ENCODE measurements at places on chromosomes 6 and 20.

- peak; percentile 97 for DNase-seq
Measured at GRCh38 chr6:110179406-110180227, at the start of gene WASF1. Gene WASF1, minus strand, starts transcription at chr6:110179670. Its CDS starts 52,069 bp downstream, at chr6:110127601.

DNA sequence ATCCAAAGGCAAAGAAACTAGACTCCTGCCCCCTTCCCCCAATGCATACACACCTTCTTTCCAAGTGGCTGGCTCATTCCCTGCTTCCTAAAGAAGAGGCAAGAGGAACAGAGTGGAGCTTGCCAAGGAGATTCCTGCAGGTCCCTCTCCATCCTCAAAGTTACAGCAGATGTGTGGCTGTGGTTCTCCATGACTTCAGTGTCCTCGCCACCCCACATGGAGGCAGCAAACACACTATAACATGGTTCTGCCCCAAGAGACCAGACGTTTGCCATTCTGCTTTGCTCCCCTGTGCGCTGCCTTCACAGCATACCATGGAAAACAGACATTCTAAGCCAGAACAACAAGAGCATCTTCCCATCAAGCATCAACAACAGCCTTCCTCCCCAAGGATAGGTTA lies 84.4 kb downstream of the BACH2 start:
- peak; percentile 35 for DNase-seq

- DNase-seq = no peak
Measured at GRCh38 chr6:157860505-157860991, 37.5 kb downstream of the SNX9 start.

DNA sequence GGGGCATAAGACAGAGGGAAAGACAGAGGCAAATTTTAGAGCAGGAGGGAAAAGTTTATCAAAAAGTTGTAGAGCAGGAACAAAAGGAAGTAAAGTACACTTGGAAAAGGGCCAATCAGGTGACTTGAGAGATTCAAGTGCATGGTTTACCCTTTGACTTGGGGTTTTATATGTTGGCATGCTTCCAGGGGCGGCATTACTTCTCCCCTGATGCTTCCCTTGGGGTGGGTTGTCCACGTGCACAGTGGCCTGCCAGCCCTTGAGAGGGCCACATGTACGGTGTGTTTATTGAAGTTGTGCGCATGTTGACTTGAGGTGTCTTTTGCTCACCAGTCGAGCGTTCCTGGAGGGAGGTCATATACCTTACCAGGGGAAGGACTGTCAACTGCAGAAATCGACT lies 259.5 kb upstream of the JARID2 start:
- no peak for DNase-seq

DNA sequence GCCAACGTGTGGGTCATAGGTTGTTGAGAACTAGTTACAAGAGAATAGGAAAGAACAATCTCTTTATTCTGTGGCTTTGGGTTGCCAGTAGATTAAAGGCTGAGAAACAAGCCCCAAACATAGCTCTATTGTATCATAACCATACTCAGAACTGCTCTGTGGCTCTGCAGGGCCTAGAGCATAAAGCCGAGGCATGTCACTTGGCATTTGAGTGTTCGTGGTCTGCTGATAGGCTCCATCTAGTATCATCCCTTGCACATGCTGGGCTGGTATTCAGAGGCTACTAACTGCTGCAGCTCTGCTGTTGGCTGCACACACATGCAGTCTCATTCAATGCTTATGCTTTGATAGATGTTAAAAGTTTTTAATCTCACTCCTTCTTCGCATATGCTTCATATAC lies 157.9 kb downstream of the OGFRL1 start:
- DNase-seq = no peak

DNA sequence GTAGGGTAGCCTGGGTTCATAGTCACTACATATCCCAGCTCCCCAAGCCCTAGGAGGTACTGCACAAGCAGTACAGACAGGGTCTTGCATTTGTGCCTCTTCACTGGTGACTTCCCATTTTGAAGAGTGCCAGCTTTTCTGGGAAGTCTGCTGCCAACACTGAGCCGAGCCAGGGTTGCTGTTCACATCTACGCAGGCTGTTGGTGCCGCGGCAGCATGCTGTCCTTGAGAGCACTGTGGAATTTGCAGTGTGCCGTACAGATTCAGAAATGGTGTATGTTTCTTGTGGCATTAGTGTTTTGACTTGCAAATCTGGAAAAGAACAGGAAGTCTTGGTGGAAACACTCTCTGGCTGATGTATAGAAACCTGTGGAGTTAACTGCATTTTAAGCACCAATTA lies 67.5 kb downstream of the JARID2 start:
- DNase-seq = no peak

DNA sequence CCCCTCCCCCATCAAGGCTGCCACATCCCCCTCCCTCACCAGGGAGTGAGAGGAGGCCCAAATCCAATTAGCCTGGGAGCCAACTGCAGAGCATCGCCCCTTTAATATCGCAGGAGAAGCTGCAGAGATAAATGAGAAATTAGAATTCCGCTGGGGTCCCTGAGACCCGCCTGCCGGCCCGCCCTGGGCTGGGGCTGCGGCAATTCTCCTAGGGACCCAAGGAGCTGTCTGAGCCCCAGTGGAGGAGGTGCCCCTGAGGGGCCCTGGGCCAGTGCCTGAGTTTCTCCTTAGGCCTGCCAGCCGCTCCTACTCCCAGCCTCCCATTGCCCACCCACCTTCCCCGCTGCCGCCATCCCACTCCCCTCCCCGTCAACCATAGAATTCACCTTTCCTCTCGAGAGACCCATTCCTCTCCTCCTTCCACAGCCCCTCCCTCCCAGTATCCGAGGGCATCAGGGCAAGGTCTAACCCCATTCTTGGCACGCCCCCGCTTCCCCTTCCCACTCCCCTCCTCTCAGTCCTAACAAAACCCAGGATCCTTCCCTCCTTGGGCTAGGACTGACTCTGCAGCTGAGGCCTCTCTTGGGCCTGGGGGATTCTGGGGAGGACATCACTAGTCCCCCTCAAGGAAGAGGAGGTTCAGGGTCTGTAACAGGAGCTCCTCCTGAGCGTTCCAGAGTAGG lies 20.0 kb upstream of the CDH22 start:
- no peak for DNase-seq

GRCh38 chr6:16257999-16258708 lies 19.8 kb downstream of the GMPR start:
- DNase-seq = peak; percentile 51

DNA sequence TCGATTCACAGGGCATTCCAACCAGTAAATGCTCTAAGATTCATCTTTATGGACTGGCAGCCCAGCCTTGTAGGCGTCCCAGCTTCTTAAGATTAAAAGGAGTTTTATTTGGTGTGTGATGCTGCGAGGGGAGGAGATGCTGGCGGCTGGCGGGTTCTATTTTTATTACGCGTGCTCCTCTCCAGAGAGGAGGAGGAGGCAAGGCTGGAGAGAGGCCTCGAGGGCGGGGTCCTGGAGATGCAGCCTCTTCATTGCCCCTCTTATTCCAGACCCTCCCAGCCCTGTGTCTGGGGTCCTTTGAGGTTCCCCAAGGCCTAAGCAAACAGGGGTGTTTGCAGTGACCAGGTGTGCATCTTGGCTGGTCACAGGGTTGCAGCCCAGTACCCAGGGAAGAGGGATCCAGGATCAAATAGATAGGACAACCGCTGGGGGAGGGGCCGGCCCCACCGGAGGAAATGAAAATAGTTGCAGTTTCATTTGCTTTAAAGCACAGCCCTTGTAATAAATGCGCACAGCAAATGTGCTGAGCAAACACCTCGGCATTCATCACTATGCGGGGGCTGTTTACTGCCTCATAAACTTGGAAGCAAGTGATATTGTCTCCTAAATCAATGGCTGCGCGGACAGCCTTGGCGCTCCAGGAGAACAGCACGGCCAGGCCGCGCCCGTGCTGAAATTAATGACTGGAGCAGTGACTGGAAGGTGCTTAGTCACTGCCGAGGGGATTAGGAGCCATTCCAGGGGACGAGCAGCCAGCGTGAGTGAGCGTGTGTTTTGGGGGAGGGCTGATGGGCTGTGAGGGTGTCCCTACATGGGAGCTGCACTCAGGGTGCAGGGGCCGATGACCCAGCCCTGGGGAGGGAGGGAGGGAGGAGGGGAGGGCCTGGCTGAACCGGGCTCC lies 83.0 kb downstream of the TMEM242 start:
- DNase-seq = no peak

- DNase-seq = no peak
Measured at GRCh38 chr6:144897441-144897921, 612.3 kb downstream of the UTRN start.

DNA sequence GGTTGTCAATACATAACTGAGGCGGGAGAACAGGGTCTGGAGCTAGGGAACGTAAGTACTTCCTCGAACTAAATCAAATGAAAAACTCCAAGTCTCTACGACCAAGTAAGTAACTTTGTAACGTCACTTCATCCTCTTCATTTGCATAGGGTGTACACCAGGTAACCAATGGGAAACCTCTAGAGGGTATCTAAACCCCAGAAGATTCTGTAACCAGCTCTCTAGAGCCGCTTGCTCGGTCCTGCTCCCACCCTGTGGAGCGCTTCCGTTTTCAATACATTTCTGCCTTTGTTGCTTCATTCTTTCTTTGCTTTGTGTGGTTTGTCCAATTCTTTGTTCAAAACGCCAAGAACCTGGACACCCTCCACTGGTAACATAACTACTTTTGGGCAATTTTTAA lies 133.5 kb upstream of the TMEM170B start:
- no peak for DNase-seq

GRCh38 chr6:149313861-149314260 lies 3.7 kb upstream of the TAB2 start:
- no peak for DNase-seq

- DNase-seq = no peak
Measured at GRCh38 chr6:96724641-96725040, 112.6 kb downstream of the GPR63 start.

- DNase-seq = no peak
Measured at GRCh38 chr6:82013561-82014530, 233.7 kb downstream of the IBTK start.

- no peak for DNase-seq
Measured at GRCh38 chr6:51139950-51140385, 321.3 kb downstream of the TFAP2B start.

- DNase-seq = no peak
Measured at GRCh38 chr6:145323646-145324045, 411.7 kb downstream of the EPM2A start.

- no peak for DNase-seq
Measured at GRCh38 chr6:113763311-113763766, 93.8 kb upstream of the MARCKS start.

GRCh38 chr20:62935204-62935967 lies 2.6 kb upstream of the GID8 start:
- DNase-seq = no peak

DNA sequence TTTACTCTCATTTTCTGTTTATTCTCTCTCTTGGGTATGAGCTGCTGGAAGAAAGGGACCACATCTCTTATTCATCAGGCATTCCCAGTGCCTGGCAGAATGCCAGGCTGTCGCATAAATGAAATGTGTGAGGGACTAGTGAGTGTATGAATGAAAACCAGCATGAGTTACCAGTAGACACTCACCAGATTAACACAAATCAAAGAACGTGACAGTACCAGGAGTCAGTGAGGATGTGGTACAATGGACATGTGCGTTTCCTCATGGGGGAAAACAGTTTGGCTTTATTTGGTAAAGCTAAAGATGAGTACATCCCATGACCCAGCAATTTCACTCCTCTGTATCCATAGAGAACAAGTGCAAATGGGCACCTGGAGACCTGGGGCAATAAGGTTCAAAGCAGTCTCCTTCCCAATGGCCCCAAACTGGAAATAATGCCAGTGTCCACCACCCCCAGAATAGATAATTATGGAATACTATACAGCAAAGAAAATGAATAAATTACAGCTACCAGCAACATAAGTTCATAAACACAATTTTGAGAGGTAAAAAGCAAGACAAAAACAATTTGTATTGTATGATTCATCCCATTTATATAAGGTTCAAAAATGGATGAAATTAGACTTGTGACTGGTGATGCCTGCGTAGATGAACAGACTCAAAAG lies 93.3 kb downstream of the CDH22 start:
- no peak for DNase-seq

DNA sequence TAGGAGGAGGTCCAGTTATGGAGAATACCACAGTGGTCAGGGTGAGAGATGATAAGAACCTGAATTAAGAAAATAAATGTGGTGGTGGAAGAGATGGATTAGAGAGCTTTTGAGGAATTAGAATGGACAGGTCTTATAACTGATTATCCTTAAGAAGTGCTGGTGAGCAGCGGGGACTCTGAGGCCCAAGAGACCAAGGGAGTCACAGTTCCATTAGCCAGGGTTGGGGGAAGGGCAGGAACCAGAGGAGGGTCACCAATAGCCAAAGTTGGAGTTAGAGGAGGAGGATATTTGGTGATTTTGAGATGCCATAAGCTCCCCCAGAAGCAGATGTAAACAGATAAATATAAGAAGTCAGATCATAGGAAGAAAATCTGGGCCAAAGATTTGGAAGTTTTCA lies 87.1 kb upstream of the PAK5 start:
- DNase-seq = no peak

GRCh38 chr6:142276256-142276655 lies 25.6 kb upstream of the ADGRG6 start:
- no peak for DNase-seq

DNA sequence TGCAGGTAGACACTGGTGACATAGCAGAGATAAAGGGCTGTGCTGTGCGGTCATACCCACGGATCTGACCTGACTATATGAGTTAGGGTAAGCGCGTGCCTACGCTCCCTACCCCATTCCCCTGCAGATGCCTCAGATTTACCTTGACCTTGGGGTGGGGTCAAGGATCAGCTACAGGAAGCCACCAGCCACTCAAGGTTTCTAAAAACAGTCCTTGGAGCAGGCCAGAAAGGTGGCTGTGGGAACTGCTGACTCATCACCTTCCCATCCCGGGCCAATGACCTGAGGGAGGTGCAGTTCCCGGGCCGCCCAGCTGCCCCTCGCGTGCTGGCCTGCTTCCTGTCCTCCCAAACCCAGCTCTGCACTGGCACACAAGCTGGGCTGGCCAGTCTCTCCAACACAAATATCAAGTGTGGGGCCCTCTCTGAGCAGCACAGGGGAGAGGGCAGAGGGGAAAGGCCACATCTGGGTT lies 23.0 kb downstream of the KCNK5 start:
- peak; percentile 37 for DNase-seq

DNA sequence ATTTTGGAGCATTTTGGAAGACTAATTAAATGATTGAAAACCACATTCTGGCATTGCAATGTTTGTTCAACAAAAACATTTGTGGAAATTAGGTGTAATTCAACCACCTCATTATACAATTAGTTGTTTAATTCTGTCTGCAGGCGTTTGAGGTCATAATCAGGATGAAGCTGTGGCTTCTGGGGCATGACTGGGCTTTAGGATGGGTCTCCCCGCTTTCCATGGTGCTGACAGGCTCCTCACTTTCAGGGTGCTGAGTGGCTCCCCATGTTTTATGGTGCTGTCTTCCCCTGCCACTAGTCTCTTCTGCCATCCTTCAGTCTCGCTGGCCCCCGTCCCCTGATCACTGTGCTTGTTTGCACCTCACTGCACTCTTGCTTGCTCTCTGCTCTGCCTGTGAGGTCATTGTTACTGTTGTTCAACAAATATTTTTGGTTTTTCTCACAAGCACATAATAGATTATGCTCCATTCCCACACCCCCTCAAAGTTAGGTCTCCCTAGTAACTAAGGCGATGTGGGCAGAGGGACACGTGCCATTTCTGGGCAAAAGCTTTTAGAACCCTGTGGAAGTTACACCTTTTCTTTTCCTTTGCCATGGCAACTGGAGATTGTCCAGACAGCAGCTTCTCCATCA lies 25.4 kb upstream of the ZNF831 start:
- DNase-seq = no peak

Measured in GM23338 (cell line).